ENCODE measurements at places on chromosomes 4 and X.
A peak's percentile ranks its signal among the peaks of the same experiment; 100 is the strongest.

- DNase-seq, result no peak
Observed at GRCh38 chr4:2042204-2042946, 16.8 kb upstream of the NAT8L start.

- no peak for DNase-seq
Observed at GRCh38 chrX:15786915-15787314, 3.4 kb upstream of the ZRSR2 start.

- DNase-seq, result no peak
Observed at GRCh38 chr4:164772076-164772475, 18.1 kb downstream of the SMIM31 start.

DNA sequence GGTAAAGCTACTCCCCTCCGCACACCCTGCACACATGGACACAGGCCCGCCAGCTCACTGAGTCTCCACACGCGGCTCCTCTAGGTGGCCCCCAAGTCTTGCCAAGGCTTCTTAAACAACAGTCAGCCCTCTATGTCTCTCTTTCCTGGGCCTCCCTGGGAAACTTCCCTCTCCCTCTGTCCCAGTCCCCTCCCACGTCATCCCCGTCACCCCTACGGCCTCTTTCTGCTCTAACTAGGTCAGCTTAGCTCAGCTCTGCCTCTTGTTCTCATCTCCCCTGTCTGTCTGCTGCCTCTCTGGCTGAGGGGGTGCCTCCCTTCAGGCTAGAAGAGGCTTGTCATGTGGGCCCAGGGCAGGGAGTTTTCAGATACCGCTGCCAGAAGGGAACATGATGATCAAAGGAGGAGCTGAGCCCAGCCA lies 38.8 kb downstream of the SEPTIN6 start:
- DNase-seq, result no peak

DNA sequence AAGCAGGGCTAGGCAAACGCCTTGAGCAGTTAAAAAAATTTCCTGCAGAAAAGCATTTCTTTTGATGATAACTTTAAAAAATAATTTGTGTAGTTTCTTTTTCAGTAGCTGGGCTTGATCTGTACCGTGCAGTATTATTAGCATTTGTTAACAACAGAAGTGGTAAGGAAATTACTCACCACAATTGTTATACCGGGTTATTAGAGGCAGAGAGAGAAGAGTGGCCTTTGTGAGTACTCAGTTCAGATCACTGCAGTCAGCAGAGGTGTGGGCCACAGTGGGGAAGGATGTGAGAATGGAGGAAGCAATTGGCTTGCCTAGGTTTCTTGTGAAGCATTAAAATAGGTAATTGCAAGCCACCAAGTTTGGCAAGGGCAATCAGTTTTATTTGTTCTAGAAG lies 14.3 kb upstream of the IL21 start:
- DNase-seq, result no peak

DNA sequence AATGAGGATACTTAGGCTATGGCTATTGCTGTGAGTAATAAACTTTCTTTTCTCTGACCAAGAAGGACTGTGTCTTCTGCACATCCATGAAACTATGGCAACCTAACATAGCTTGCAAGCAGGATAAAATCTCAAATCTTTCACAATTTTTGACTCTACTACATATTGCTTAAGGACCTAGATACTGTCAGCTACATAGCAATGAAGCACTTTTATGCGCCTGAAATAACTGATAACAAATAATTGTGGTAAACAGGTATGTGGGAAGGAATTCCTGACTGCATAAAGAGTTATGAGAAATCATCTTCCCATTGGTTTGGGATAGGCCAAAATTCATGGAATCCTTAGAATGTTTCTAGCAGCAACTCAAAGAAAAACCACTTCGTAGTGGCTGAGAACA lies 41.2 kb upstream of the PDGFC start:
- no peak for DNase-seq

DNA sequence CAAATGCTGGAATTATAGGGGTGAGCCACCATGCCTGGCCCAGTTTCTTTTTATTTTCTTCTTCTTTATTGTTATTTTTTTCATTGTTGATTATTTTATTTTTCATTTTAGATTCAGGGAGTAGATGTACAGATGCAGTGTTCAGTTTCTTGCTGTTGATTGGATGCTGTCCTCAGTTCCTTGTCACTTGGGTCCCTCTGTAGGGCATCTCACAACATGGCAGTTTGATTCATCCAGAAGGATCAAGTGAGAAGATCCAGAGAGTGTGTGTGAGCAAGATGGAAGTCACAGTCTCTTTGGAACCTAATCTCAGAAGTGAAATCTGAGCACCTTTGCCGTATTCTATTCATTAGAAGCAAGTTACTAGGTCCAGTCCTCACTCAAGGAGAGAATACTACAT lies 20.9 kb downstream of the HMGB3 start:
- peak; percentile 70 for DNase-seq

DNA sequence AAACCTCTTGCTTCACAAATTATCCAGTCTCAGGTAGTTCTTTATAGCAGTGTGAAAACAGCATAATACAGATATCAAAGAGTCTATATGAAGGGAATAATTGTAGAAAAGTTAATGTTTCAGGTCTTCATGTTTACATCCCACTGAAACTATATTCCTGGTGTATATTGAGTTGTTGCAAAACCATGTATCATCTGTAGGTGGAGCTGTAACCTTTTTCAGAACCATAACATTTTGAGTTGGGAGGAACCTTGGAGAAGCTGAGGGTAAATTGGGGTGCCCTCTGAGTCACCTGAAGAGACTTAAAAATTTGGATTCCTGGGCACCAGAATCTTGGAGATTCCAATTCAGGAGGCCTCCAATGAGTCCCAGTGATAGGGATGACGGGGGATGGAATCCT lies 51.9 kb upstream of the TAPT1 start:
- DNase-seq, result no peak

GRCh38 chr4:133137571-133137970 lies 11.5 kb upstream of the PCDH10 start:
- peak; percentile 31 for DNase-seq

- no peak for DNase-seq
Observed at GRCh38 chr4:82373486-82373815, 340 bp downstream of the HNRNPD start.

DNA sequence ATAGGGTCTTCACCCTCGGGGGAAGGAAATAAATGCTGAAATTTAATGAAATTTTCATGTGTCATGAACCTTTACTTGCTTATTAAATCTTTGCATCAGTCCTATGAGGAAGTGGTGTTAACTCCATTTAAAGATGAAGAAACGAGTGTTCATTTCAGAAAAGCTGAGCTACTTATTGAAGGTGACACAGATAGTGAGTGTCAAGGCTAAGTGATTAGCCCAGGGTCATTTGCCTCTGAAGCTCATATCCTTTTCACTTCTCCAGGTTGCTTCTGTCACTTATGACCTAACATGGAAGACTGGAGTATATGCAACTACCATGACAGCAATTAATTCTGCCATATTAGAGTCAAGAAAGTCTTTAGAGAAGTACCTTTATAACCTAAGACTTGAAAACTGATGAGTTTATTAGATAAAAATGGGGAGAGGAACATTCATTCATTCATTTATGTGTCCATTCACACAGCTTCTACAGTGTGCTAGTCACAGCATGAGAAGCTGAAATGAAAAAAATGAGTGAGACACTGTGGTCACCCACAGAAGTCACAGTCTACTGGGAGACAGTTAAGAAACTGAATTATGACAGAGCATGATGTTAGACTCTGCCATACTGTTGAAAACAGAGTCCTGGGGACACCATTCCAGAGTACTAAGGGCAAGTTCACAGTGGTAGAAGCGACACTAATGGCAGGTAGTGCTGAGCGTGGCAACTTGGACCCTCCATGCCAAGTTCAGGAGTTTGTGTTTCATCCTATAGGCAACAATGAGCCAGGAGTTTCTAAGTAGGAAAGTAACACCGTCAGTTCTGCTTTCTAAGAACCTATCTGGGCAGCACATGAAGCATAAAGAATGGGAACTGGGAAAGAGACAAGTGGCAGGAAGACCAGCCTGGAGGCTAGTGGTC lies 21.3 kb downstream of the ALPK1 start:
- DNase-seq, result no peak

DNA sequence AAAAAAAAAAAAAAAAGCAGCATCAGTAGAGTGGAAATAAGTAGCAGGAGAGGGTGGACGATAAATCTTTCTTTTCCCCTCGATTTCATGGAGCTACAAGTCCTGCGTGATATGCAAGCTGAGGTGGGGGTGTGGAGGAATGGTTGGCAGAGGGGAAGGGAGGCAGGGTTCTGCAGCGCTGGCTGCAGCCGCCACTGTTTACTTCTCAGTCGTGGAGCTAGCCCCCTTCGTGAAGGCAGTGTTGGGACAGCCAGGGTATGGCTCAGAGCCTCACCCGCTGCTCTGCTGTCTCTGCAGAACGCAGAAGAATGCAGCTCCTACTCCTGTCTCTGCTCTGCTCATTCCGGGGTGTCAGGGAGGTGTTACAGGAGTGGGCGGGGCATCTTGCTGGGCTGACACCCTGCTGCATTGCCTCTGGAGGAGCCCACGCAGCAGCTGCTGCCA lies 140.6 kb downstream of the GPM6A start:
- DNase-seq, result peak; percentile 12

Measured in pons (tissue), 1 donor.